ENCODE measurements at places on chromosomes 1 and 21.

GRCh38 chr1:170209125-170209524 lies 63.4 kb downstream of the NTMT2 start:
- DNase-seq, result no peak

- DNase-seq, result no peak
Observed at GRCh38 chr1:45840704-45841103, 37.3 kb downstream of the MAST2 start.

DNA sequence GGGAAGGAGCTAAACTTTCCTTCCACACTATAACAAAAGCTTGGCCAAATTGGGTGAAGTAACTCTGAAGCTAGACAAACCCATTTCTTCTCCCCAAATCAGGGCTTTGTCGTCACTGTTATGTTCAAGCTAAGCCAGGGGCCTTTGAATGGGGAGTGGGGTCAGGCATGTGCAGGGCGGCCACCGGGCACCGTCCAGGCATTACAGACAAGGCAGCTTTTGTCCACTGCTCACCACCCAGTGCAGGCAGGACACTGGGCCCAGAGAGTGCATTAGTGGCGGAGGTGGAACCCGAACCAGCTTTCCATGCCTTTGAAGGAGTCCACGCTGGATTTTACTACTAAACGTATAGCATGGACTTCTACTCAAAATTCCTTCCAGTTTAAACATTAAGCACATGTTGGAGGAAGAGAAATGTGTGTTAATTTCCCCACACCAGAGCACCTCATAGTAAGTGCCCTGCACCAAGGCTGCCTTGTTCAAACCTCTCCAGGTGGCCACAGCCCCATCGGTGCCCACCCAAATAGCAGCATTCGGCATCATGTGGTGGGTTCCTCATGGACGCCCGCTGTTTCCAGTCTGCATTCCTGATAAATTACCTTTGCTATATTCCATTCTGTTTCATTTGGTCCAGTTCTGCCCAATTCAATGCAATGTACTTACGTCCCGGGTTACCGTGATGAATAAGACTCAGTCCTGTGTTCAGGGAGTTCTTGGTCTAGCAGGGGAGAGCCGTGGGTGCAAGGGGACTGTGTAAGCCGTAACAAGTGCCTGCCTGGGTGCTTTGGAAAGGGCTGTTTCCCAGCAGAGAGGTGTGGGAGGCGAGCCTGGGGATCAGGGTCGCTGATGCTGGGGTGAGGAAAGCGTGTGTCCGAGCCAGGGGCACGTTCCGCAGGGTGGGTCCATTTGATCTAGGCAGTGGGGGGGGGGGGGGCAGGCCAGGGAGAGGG lies 1.6 kb downstream of the UBASH3A start:
- DNase-seq, result no peak

DNA sequence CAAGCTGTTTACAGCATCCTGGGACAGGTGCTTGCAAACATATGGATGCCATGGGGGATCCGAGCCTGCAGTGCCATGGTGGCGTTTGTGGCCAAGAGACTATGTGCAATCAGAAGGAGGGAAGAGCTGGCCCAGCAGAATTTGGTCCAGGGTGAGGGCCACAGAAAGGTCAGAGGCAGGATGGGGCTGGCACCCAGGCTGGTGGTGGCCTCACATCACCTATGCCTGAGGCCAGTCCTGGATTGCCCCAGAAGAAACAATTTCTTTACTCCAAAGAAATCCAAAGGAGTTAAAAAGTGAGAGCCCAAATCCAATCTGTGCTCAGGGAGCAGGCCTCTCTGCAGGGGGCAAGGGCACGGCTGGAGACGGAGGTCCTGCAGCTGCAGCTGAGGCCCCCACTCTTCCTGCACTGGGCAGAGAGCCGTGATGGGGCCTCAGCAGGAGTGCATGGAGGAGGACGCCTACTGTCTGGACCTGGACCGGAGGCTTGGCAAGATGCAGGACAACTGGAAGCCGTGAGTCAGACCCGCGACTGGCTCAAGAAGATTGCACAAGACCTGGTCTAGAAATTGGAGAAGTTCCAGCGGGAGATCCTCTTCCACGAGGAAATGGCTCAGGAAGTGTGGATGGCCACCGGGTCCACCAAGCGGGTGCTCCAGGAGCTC lies 163.5 kb downstream of the RYR2 start:
- DNase-seq, result no peak

DNA sequence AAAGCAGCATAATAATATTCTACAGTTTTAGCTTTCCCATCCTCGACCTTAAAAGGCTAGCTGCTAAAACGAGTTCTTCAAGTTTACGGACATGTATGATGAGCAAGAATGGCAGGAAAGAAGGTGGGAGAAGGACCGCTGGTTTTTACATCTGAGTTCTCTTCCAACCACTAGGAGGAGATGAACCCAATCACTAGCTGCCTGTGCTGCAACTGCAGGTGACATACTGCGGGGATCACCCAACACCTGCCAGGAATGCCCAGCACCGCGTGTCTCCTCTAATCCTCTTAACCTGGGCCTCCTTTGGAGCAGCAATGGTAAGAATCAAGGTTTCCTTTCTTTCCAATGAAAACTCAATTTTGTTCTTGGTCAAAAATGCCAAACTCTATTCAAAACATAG lies 23.5 kb downstream of the TOR3A start:
- no peak for DNase-seq

DNA sequence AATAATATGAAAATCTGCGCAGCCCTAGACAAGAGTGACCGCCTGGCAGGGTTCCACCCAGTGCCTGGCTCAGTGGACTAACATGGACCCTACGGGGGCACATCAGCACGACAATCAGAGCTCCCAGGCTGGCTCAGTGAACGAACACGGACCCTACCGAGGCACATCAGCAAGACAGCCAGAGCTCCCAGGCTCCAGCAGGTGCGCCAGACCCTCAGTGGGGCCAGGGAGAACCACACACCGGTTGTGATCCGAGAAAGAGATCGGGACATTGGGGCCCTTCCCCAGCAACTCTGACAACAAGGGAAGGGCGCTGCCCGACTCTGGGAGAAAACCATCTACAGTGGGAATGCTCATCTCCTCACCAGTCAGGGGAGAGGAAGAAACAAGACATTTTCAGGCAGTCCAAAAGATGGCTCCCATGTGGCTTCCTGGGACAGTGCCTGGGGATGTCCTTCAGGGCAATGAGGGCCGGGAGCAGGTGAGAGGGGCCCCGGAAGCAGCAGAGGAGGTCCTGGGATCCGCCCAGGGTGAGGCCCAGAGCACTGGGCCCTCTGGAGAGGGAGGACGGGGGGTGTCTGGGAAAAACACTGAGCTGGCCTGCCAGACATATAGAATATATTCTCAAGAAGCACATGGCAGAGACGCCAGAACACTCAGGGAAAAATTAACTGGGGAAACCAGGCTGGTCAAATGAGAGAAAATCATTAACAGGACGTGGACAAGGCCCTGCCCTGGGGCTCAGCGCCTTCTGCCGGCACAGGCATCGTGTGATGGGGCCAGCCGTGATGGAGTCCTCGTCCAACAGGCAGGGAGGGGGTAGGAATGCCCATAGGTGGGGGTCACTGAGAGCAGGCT lies 4.8 kb downstream of the ARHGEF16 start:
- DNase-seq, result no peak

GRCh38 chr1:151281969-151282882 lies at the start of gene ZNF687:
Gene ZNF687 (plus strand): TSS chr1:151282299. CDS start chr1:151286292, 3,993 bp downstream.
- peak; percentile 100 for DNase-seq

DNA sequence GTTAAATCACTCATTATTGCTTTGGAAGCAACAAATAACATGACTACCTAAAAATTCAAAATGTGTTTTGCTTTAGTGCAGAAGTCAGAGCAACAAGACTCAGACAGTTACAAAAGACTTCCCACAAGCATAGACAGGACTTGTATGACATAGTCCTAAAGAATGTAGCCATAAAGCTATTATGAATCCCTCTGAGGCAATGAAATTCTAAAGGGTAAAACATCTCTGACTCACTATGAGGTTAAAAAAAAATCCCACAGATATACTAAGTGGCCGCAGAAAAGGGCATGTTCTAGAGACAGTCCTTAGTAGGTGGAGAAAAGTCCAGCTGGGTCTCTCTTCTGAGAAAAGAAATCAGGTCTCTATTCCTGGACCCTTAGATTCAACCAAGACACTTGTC lies 4.9 kb downstream of the PRKAB2 start:
- DNase-seq, result peak; percentile 88

- DNase-seq, result no peak
Observed at GRCh38 chr1:65267271-65267670, 42.1 kb upstream of the DNAJC6 start.

DNA sequence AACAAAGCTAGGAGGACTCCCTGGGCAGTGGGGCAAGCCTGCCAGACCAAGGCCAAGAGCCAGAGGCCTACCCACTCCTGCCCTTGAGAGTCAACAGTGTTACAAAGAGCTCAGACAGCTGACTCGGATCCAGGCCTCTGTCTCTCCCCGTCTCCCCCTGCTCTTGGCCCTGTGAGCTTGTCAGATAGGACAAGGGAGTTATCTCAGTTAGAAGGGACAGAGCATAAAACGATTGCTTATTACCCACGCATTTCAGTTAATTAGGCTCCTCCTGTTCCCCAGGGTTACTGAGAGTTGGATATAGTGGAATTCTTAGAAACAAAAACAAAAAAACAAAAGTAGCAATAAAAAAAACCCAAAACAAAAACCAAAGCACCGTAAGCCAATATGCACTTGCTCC lies 1.3 kb downstream of the SLC41A1 start:
- no peak for DNase-seq

DNA sequence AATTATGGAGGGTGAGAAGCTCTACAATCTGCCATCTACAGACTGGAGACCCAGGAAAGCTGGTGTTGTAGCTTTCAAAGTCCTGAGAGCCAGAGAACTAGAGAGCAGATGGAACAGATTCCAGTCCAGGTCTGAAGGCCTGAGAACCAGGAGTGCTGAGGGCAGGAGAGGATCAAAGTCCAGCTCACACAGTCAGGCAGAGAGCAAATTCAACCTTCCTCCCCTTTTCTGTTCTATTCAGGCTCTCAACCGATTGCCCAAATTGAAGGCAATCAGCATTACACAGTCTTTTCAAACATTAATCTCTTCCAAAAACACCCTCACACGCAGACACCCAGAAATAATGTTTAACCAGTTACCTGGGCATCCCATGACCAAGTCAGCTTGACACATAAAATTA lies 2.5 kb upstream of the TMPRSS2 start:
- DNase-seq, result no peak

DNA sequence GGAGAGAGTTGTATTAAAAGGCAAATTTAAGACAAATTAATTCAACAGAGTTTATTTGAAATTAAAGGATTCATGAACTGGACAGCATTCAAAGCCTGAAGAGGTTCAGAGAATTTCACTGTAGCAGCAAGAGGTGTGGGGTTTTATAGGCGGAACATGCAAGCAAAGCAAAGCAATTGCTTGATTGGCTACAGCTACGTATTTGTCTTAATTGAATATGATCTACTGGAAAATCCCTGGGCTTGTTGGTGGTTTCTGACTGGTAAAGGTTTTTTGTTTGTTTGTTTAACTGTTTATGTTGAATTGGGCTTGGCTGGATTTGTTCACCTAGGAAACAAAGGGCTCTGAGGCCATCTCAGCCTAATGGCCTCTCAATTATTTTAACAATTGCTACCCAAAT lies 61.5 kb downstream of the KCNK1 start:
- DNase-seq, result no peak

DNA sequence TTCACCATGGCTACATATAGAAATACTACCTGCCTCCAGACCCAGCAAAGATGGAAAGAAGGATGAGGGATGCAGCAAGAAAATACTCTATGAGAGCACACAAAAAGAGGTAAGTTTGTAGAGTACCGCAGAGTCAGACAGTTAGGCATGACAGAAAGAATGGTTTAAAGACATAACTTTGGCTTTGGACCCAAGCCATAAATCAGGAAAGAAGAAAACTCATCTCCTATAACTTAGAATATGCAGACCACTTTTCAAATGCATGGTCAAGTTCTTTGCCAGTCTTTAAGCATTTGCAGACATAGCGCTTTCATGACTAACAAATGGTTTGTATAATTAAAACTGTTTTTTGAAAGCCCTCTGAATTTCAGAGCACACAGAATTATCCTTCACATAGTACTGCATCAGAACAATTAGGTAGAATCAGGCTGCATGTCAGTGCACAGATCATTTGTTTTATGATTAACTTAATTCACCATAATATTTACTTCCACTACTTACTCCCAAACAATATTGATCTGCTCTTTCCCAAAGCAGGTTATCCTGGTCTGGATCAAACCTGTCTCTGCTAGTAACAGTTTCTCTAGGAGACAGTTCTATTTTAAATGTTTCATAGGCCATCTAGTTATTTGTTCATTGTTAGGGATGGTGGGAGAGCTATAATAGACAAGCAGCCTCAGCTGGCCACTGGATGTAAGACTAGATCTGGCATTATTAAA lies 280.7 kb upstream of the NR5A2 start:
- DNase-seq, result no peak

DNA sequence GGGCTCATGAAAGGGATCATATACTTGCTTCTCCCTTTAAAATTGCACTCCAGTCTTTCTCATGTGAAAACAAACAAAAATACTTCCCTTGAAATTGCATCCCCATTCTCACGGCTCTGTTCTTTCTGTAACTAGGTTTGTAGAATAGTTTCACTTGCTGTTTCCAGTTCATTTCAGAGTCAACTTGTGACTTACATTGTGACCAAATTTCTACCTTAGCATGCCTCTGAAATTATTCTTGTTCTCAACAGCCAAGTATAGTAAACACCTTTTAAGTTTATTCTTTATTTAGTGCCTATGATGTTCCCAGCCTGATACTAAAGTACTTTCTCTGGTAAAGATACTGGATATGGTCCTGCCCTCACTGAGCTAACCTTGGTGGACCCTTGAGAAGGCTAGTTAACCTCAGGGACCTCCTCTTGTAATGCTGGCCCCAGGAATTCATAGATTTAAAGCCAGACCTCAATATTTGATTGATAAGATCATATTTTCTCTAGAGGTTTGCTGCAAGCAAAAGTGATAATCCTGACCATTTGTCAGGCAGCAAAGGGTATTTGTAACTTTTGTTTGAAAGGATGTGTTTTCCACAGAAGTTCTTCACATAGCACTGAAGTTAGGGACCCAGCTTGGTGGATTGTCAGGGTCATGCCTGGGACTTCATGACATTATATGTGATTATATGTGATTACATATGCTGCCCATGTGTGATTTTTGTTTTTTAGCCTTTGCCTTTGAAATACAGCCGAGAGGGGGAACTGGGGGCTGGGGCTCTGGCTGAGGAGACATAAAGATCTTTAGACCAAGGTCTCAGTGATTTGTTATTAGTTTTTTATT lies 29.6 kb downstream of the VANGL2 start:
- no peak for DNase-seq
